ENCODE measurements at places on chromosomes 5 and 9.
A peak's percentile ranks its signal among the peaks of the same experiment; 100 is the strongest.

DNA sequence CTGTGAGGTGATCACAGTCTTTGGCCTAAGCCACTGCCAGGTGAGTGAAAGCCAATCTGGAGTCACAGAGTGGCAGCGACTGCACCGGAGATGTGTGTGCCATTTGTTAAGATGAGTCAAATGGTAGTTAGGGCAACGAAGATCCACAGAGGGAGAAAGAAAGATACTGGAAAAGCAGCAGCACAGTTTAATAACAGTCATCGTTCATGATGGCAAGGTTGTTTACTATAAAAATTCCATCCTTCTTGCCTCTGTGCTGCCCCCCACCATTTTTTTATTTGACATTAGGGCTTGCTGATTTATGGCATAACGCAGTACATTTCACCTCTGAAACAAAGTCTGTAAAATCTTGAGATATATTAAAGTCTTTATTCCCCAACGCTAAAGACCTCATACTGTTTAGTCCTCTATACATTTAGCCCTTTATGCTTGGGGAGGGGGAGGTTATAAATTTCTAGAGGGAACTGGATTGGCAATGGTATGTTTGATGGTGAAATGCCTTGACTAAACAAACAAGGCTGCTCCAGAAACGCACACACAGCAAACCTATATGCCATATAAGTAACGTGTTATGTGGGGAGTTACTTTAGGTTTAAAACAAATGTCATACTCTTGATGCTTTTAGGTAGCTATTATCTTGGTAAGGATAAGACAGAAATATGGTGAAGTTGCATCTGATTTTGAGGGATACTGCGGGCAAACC is 55.8 kb upstream of the ABL1 start:
- DNase-seq, result peak; percentile 54

DNA sequence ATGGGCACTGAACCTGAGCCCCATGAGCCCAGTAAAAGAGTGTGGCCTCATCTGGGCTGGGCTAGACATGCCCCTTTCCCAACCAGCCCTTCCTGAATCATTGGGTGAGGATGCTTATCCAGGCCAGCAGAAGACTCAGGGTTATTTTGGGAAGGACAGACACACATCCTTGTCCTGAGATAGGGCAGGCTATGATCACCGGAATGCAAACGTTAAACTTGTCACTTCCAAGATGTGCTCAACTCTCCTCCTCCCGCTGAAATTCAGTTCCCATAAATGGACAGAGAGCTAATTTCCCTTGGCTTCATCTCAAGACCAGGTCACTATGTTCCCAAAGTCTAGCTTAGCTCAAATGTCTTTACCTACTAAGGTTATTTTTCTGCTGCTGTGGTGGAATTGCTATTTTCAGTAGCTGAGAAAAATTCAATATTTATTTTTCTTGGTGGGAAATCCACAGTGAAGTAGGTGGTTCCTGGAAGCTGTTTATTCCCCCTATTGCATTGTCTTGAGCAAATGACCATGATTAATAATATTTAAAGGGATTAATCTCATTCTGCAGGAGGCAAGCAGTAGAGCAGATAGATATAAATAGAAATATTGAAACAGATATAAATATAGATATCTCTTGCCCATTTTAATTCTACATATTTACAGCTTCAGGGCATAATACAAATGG is 70.0 kb downstream of the NXNL2 start:
- DNase-seq, result no peak

DNA sequence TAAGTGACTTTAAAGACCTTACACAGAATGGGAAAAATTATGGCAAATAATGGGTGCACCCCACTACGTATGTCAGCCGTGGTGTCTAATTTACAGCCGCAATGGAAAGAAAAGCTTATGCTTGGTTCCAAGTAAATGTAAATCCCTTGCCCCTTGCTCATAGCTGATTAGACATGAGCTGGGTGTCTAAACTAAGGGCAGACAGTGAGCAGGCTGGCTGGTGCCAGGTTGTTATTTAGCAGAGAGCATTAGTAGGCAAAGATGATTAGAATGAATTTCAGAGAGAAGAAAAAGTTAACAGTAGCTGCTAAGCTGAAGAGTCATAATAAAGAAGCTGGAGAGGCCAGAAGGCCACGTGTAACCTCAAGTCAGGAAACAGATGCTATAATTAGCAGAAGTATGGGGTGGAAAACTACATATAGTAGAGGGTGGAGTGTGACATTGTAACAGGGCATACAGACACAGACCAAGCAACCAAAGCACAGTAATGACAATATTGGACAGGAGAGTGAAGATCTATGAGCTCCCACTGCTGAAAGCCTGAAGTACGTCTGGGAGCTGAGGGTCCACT is 257.7 kb downstream of the MCTP1 start:
- peak; percentile 24 for DNase-seq

DNA sequence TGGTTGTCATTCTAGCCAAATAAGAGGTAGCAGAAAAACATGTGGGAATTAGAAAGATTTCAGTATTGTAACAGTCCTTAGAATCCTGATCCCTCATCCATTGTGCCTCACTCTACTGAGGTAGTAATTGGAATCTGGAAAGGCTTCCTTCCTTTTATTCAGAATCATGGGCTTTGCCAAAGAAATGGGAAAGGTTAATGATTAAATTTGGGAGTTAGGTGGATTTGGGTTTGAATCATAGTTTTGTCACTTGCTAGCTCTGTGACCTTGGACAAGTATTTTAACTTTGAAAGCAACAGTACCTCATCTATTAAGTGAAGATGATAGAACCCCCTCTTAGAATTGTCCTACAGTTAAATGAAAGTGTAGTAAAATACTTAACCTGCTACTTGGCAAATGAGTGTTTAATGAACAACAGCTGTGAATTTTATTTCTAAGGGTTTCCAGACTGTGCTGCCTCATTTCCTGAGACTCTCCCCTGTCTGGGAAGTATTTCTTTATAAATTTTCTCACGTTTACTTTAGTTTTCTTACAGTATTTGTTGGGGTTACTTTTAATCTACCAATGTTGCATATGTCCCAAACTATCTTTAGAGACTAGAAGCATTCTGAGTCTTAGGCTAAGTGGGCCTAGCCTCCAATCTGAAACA is 11.7 kb downstream of the SPDL1 start:
- no peak for DNase-seq

DNA sequence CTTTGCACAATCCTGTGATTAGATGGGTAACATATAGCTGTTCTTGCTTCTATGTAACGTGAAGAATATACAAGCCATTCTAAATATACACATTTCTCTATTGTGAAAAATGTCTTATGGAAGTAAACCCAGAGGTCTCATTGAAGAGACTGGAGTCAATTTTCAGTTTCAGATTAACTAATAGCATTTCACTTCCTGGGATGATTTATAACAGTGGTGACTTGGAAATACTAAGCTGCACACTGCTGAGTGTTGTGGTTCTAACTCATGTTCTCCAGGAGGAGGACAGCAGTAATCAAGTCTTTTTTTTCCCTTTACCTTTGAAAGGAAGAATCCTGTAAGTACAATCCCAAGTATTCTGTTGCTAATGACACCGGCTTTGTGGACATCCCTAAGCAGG is 3.3 kb downstream of the CTSL start:
- no peak for DNase-seq

- DNase-seq, result no peak
These were observed 145.2 kb downstream of the MTRR start for GRCh38 chr5:8013948-8014710.

- DNase-seq, result peak; percentile 82
These were observed 200.9 kb upstream of the PAPPA start for GRCh38 chr9:115952430-115953292.

DNA sequence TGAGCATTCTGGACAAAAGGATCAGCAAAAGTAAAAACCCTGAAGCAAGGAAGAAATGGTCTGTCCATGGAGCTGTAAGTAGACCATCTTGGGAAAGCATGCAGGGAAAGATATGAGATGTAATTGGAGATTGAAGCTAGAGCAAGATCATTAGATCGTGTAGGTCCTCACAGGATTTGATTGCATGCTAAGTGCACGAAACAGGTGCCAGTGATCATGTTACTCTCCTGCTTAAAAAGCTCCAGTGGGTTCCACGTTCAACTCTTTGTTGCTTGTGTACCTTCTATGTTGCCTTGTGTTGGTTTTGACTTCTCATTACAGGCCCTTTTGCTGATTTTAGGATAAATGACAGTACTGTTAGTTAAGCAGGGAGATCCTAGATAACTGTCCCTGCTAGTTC is 442.0 kb downstream of the DMRT2 start:
- no peak for DNase-seq

GRCh38 chr5:21918451-21918850 is 934.7 kb downstream of the CDH12 start:
- DNase-seq, result no peak

GRCh38 chr9:18261181-18261580 is 212.8 kb upstream of the ADAMTSL1 start:
- peak; percentile 41 for DNase-seq
